ENCODE measurements at places on chromosomes 6 and 20.

DNA sequence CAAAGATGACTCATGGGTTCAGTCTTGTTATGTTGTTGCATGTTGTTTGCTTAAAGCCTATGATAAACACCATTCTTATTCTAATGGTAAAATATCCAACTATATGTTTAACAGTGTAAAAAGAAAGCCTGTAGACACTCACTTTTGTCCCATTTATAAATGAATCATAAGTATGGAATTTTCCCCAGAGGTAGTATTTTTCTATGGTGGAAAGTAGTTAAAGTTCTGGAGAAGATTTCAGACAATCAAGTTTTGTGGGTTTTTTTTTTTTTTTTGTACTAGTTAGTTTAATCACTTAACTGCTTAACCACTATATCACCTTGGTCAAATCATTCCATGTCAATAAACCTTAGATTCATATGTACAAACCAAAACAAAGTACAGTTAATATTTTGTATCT, 35.8 kb downstream of the PTCHD4 start:
- DNase-seq, result no peak

- DNase-seq, result no peak
These were observed 65.0 kb downstream of the ZFAND3 start for GRCh38 chr6:37884548-37884947.

GRCh38 chr6:131572686-131573415, at the start of gene ARG1:
ARG1 (plus strand) TSS chr6:131573226; CDS start chr6:131573283, 57 bp downstream.
- DNase-seq, result no peak

DNA sequence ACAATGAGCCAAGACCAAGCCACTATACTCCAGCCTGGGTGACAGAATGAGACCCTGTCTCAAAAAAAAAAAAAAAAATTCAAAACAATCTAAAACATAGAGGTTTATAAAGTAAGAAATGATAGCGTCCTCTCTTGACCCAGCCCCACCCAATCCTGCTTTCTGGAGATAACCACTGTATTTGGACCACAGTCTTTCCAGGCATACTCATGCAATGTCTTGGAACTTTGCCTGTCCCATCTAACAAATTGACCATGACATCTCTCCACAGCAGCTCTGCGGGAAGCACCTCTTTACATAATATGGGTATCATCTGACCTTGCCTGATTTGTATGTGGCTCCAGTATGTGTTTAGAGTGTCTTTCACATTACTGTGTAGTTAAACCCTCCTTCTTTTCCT, 9.1 kb upstream of the SHLD1 start:
- no peak for DNase-seq

DNA sequence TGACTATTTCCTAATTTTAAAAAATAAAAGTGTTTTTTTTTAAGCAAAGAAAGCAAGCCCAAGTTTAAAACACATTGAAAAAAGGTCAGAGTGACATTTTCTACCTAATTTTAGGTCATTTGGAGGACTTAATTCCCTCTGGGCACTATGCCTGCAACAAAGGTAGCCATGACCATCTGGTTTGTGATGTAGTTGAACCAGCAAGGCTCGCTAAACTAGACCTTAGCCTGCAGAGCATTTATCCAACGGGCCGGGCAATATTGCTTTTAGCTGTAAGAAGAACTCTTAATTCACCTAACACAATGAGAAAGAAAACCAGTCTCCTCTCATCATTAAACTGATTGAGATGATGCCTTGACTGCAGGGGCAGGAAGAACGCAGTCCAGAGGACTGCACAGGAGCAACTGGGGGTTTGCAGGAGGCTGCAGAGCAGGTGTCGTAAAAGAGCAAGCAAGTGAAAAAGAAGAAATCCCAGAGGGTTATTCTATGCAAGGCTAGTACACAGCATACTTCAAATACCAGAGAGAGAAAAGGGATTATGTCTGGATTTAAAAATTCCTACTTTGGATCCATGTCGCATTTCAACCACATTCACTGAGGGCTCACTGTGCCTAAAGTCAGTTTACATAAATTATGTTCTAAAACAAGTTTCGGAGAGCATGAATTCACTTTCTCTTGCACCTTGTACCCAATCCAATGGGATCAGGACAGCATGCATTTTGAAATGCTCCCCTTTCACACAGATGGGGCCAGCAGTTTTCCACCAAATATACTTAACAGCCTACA, 12.8 kb downstream of the TRAF3IP2 start:
- no peak for DNase-seq

- no peak for DNase-seq
These were observed 14.4 kb downstream of the KPNA5 start for GRCh38 chr6:116695401-116695800.

DNA sequence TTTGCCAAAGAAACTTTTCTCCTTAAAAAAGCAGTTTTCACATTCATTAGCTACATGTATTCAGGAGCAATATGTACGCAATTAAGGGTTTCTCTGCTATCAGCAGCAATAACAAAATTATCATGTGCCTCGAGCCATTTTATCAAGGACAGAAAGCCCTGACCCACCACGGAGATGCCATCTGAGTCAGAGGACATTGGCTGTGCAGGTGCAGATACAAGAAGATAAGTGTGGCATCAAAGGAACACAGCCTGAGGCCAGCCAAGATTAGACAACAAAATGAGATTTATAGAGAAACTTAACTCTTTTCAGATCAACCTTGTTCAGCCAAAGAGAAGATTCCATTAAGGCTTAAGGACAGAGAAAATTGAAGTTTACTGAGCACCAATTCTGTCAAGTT, 115.2 kb upstream of the LGSN start:
- DNase-seq, result no peak

GRCh38 chr20:34015401-34016335, 22.0 kb downstream of the RALY start:
- no peak for DNase-seq

- no peak for DNase-seq
These were observed 46.8 kb downstream of the EPM2A start for GRCh38 chr6:145688493-145688905.

GRCh38 chr20:10076126-10077080, 41.6 kb downstream of the ANKEF1 start:
- DNase-seq, result no peak

GRCh38 chr6:170035901-170036304, 255.0 kb downstream of the DLL1 start:
- peak; percentile 47 for DNase-seq

GRCh38 chr6:83270971-83271719, 78.0 kb downstream of the RWDD2A start:
- no peak for DNase-seq

GRCh38 chr6:159067334-159067733, 22.5 kb upstream of the TAGAP start:
- DNase-seq, result no peak

DNA sequence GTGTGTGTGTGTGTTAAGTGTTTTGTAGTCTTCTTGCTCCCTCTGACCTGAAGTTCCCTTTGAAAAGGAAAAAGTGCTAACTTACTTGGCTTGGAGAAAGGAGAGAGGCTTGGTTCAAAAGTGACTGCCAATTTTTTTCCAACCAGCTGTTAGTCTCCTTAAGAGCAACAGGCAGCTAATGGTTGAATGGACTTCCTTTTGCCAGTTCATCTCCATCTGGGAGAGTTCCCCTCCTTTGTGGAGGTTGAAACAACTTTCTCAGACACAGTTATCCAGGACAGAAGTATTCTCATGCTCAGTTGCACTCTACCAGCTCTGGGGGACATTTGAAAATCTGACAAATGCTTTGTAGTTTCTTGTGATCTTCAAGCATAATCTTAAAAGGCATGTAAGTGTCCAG, 4.5 kb downstream of the RIPOR2 start:
- no peak for DNase-seq

DNA sequence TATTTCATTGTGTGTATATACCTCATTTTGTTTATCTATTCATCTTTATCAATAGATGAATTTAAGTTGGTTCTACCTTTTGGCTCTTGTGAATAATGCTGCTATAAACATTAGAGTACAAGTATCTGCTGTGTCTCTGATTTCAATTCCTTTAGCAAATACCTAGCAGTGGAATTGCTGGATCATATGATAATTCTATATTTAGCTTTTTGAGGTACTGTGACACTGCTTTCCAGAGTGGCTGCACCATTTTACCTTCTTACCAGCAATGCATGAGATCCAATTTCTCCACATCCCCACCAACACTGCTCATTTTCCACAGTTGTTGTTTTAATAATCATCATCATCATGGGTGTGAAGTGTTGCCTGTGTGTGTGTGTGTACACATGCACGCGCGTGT, 182.3 kb downstream of the MBOAT1 start:
- DNase-seq, result no peak

DNA sequence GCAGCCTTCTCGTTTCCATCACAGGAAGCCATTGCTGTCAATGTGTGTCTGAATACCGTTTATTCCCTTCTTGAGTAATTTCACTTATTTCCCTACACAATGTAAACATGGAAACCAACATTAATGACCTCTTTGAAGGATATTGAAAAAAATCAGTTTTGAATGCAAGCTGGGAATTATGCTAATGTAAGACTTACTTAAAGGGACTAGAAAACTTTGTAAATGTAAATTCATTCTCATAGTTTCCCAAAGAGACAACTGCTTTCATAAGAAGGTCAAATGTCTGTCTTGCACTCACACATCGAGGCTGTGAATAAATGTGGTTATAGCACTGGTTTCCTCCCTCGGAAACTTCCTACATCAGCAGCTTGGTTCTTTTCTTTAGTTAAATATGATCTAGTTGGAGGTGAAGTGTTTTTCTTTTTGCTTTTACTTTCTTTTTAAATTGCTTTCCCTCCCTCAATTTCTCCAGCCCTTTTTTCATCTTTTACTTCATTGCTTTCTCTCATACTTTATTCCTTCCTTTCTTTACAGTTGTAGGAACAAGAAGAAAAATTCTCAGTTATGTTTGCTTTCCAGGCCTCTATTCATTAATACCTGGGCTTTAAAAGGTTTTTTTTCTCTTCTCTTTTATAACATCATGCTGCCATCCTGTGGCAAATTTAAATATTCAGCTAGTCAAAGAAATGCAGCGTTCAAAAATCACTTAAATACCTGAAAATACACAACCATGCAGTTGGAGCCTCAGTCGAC, 108.3 kb downstream of the TNFAIP3 start:
- DNase-seq, result no peak

DNA sequence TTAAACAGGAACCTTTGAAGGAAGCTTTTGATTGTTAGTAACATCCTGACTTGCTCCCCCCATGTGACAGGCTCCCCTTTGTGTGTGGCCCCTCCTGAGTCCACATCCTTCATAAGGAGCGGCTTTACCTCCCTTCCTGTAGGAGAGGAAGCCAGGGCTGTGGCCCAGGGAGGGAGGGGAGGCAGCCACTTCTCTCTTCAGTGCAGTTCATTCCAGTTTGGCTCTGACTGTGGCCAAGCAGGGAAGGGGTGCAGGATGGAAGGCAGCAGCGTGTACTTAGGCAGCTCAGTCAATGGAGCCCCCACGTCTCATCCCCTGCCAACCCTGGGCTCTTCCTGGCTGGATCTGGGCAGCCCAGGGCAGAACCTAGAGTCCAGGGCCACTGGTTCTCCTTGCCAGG, 295.2 kb downstream of the QKI start:
- DNase-seq, result no peak

DNA sequence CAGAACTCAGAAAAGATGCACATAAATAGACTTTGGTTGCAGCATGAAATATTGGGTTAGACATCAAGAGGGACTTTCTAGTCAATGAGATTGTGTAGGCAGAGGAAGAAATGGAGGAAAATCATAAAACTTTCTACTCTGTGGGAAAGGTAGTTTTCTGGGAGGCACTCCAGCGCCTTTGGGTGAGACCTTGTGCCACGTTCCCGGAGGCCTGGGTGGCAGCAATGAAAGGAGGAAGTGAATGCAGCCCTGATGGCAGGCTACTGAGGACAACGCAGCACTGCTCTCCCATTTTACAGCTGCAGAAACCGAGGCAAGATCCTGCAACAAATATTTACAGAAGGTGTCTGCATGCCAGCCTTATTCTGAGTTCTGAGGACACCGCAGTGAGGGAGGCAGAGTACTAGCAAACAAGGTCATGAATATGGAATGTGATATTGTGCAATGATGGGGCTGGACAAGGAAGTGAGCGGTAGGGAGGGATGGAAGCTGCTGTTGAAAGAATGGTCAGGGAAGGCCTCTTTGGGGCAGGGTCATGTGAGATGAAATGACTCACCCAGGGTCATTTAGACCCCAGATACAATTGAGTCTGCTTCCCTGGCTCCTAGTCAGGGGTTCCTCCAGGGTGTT, 159.1 kb downstream of the TFAP2C start:
- DNase-seq, result no peak

DNA sequence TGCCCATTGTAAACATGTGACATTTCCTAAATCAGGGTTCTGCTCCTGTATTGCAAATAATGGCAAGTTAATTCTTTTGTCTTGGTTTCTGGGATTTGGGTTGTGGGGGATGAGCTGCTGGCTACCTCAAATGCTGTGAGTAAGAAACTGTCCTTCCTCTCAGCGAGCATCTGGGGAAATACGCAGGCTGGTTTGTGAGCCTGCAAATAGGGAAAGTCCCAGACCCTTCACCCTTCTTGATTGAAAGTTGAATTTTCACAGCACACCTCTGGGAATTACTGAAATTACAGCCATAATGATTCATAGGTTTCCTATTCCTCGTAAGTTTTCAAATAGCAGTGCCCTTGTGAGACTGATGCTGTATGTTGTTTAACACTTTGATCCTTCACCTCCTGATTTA, 138.1 kb downstream of the TBXT start:
- no peak for DNase-seq

DNA sequence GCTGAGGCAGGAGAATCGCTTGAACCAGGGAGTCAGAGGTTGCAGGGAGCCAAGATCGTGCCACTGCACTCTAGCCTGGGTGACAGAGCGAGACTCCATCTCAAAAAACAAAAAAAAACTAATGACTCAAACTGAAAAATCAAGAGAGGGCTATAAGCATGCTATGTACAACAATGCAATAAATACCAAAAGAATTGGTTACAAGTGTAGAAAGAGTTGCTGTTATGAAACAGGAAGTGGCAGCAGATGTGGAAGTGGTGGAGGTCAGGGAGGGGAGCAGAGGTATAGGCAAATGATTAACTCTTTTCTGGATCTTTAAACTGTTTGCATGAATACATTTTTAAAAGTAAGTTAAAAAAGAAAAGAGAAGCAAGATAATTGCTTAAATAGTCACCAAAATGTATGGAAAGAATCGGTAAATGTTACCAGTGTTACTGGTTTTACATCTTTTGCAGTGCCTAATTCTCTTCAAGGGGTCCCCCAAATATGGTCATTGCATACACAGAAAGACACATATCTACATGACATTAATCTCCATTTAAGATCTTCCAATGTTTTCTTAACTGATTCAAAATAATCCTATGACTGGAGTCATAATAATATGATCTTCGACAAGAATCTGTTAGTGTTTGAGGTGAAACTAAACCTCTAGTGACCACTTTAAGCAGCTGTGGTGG, 15.0 kb downstream of the CALHM6 start:
- no peak for DNase-seq

DNA sequence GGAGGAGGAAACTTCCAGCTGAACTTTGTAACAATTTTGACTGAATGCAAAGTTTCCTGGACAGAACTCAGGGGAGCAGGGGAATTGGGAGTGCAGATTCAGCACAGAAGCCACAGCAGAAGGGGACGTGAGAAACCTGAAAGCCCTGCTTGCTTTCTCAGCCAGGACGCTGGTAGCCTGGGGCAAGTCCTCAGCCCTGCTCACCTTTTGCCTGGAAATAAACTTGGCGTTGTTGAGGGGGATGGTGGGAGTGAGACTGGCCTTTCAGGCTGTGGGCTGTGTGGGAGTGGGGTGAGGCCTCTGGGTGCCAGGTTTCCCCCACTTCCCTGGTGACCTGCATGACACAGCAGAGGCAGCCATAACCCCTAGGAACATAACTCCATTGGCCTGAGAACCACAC, 238.1 kb upstream of the HS3ST5 start:
- DNase-seq, result no peak

GRCh38 chr20:677957-678356, 2.4 kb upstream of the SCRT2 start:
- no peak for DNase-seq
